ENCODE measurements at places on chromosomes 6 and 20.

GRCh38 chr6:29826271-29826670 lies 1.4 kb upstream of the HLA-G start:
- DNase-seq: no peak

- no peak for DNase-seq
Measured at GRCh38 chr20:50586531-50587232, 76.5 kb downstream of the PTPN1 start.

GRCh38 chr20:10637031-10637559 lies 36.7 kb downstream of the JAG1 start:
- no peak for DNase-seq

DNA sequence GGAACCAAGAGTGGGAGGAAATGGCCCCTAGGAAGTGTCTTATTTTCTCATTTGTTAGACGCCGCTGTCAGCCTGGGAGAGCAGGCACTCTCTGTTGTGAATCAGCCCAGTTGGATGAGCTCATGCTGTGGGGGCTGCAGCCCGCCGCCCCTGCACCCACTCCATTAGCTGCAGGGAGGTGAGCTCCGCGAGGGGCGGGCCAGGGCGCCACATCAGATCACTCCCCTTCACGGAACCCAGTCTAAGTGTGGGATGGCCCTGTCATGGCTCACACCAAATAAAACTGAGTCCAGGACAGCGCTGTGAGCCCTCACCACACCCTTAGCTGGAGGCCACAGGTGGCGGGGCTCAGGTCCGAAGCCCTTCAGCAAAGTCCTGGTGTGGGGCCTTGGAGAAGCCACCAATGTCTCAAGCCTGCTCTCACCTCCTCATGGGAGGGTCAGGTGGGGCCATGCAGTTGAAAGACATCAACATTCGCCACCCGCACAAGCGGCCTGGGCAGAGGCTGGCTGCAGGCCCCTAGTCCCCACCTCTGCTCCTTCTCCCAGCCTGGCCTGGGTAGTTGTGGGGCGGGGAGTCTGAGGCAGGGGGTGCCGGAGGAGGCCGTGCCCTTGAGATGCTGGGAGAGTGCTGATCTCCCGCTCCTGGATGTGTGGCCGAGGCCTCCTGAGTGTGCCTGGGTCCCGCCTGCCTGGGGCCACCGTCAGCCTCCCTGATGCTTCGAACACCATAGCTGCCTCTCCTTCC lies 66.2 kb upstream of the SLCO4A1 start:
- DNase-seq: no peak

DNA sequence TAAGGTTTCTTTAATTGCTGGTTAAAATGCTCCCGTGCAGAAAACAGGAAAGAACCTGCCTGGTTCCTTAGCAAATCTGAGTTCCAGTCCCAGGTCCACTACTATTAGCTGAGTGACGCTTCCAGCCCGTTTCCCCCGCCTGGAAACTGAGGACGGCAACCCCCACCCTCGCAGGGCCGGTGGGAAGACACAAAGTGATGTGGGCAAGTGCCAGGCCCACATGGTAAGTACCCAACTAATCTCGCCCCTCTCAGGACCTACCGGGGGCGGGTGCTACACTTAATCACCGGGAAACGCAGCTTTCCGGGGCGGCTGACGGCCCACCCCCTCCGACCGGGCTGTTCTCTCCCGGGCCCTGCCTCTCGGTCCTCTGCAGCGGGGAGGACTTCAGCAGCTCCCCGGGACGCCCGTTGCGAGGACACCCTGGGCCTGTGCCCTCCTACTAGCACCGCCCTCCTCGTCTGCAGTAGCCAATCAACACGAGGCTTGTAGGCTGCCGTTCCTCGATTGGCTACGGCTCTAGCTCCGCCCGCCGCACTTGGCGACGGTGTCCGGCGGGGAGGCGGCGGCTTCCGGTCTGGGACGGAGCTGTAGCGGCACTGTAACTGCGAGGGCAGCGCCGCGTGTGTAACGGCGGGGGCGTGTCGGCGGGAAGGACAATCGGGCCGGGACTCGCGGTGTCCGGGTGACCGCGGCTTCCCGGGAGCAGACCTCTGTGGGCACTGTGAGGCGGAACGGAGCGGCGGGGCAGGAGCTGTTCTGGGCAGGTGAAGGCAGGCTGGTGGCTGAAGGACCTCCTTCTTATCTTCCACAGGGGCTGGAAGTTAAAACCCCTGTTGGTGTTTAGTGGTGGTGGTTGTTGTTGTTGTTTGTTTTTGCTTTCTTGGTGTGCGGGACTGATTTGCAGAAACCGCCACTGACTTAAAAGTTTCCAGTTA lies at the start of gene ZBTB9:
Gene ZBTB9, plus strand, starts transcription at position 568 of the 938 bp plus-strand sequence. CDS start 525 bp downstream, outside the sequence.
- DNase-seq: peak; percentile 95

DNA sequence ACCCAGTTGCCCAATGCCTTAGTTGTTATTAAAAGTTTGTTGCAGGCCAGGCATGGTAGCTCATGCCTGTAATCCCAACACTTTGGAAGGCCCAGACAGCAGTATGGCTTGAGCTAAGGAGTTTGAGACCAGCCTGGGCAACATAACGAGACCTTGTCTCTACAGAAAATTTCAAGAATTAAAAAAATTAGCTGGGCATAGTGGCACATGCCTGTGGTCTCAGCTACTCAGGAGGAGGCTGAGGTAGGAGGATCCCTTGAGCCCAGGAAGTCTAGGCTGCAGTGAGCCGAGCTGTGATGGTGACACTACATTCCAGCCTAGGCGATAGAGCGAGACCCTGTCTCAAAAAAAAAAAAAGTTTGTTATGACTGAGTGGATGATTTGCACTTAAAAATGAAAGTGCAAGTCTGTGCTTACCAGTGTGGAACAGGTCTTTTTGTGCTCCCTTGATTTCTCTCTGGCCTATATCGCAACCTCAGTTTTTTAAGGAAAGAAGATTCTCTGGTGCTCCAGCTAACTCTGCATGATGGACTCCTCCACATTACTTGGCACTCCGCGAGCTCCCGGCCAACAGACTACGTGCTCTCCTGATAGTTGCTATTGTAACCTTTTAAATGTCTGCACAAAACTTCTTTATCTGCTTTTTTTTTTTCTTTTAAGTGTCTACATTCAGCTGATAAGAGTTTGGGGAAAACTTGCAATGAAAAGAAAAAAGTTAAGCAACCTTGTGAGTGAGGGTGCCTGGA lies 22.1 kb downstream of the ZKSCAN3 start:
- no peak for DNase-seq

- DNase-seq: no peak
Measured at GRCh38 chr6:56484669-56485068, 158.0 kb downstream of the DST start.

DNA sequence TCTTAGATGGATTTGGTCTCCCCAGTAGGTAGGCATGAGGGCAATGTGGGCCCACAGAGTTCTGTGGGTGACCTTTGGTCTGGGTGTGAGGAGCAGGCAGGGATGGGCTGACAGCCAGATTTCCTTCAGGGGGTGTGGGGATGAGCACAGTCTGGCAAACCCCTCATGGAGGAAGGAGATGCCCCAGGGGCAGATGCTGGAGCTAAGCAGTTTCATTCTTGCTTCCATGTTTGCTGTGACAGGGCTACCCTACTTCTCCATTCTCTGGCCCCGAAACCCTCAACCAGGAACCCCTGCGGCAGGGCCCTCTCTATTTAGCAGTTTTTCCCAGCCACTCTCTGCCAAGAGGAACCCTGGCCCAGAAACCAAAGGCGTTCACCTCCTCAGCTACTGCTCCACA lies 40.4 kb downstream of the GCLC start:
- no peak for DNase-seq

- DNase-seq: no peak
Measured at GRCh38 chr20:51164731-51165130, 141.8 kb upstream of the KCNG1 start.

DNA sequence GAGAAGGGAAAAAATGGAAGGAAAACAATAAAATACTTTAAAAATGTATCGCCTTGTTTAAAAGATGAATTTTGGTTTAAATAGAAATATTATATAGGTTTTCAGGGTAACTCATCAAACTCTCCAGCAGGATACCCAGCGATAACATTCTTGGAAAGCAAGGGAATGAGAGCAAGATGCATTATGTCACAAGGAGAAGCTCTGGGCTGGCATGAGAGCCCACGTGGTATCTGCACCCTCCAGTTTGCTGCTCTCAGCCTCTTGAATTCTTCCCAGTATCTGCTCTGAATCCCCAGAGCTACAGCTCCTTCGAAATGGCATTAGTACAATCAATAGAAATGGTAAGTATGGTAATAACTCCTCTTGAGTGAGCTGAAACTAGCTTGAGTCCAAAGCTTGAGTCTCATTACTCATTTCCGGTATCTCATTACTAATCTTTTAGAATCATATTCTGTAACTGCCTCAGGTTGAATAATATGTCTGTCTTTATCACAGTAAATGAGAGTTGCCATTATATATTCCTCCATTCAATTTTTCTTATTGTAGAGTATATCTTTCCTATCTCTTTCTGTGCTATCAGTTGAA lies 4.9 kb upstream of the TMEM242 start:
- no peak for DNase-seq

DNA sequence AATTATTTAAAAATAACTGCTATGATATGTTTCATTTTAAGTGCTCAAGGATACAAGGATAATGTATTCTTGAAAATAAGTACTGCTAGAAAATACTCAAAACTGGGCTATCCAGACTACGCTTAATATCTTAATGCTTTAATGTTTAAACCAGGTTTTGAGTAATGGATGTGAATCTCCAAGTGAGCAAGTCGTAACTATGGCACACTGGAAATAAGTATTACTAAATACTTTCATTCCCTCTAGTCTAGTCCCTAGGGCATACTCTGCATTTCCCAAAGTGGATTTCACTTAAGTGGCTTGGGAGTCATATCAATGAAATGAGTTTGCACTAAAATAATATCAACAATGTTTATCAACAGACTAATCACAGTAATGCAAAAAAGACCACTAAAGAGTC lies 48.1 kb downstream of the HMGCLL1 start:
- DNase-seq: no peak

DNA sequence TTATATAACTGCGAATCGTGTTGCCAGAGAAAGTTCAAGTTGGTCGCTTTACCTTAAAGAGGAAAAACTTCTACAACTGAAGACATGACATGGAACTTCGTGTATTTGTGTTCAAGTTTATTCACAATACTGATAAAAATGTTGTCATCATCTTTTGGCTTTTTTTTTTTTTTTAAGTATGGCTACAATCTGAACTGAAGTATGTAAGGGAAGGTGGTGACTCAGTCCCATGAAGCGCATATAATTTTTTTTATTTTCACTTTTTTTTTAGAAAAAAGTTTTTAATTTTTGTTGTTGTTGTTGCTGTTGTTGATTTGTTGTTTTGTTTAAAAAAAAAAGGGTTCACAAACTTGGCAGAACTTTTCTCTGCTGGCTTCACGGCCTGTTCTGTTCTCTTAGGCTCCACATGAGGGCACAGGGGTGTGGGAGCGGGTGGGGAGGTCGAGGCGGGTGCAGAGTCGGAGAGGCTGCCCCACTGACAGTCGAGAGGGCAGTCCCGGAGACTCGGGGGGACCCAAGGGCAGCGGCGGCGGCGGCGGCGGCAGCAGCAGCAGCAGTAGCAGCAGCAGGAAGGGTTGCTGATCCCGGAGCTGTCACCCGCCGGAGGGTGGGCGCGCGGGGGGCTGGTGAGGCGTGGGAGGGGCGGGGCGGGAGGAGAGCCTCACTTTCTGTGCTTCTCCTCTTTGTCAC lies 17.0 kb downstream of the TFAP2A start:
- DNase-seq: no peak

DNA sequence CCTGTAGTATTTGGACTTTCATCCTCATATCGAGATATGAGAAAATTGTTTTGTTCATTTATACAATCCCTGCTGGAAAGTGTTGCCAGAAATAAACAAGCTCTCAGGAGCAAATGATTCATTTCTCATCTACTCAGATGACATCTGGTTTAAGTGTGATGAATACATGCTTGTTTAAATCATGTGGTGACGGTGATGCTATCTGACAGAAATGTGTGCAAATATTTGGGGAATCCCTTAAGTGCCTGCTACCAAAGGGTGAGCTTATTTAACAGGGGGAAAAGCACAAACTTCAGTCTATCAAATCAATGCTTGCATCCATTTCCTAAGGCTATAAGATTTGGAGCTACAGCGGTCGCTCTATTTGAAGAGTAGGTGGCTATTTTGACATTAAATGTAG lies 368.3 kb upstream of the SASH1 start:
- no peak for DNase-seq

DNA sequence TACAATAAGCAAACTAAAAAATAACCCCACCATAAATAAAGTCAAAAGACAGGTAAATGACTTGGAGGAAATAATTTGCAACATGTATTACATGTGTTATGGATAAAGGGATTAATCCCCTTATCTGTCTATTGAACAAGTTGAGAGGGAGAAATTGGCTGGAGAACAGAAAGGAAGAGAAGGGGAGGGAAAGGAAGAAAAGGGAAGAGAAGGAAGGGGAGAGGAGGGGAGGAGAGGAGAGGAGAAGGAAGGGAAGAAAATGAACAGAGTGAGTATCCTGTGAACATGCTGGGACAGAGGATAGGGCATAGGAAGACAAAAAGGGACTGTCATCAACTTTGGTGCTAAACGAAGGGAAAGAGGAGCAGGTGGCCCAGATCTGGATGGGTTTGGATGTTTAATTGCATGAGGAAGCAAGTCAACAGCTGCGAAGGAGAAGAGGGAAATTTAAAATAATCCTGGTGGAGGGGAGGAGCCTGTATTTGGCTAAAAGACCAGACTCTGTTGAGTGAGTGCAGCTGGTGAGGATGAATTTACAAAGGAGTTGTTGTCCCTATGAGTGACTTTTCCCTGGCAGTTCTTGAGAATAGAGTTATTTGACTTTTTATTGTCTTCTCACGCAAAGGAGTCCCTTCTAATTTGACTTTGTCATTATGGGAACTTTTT lies 14.2 kb upstream of the SHLD1 start:
- DNase-seq: no peak

DNA sequence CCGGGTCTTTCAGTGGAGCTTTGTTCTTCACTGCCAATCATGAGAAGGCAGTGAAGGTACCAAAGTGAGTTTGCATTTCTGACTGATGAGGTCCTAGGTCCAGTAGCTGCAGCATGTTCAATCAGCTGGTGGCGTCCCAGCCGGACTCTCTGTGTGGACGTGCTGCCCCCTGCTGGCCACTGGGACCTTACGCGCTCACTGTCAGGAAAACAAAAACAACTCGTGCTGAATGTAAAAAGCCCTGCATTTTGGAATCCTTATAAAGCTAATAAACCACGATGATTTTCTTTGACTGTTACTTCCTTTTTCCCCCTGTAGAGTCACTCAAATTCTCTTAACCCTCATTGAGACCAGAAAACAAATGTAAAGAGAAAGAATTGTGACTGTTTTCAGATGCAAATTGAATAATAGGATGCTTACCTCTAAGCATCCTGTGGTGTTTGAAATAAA lies 4.9 kb upstream of the CD24 start:
- peak; percentile 69 for DNase-seq

GRCh38 chr20:42118409-42119125 lies 500.4 kb upstream of the CHD6 start:
- DNase-seq: no peak

DNA sequence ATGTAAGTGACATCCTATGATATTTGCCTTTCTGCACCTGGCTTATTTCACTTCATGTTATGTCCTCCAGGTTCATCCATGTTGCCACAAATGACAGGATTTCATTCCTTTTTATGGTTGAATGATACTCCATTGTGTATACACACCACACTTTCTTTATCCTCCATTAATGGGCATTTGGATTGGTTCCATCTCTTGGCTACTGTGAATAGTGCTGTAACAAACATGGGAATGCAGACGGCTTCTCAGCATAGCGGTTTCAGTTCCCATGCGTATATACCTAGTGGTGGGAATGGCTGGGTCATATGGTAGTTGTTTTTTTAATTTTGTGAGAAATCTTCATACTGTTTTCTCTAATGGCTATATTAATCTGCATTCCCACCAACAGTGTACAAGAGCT lies 14.8 kb downstream of the MTHFD1L start:
- no peak for DNase-seq
